ENCODE measurements at places on chromosomes 13 and 19.
A peak's percentile ranks its signal among the peaks of the same experiment; 100 is the strongest.

DNA sequence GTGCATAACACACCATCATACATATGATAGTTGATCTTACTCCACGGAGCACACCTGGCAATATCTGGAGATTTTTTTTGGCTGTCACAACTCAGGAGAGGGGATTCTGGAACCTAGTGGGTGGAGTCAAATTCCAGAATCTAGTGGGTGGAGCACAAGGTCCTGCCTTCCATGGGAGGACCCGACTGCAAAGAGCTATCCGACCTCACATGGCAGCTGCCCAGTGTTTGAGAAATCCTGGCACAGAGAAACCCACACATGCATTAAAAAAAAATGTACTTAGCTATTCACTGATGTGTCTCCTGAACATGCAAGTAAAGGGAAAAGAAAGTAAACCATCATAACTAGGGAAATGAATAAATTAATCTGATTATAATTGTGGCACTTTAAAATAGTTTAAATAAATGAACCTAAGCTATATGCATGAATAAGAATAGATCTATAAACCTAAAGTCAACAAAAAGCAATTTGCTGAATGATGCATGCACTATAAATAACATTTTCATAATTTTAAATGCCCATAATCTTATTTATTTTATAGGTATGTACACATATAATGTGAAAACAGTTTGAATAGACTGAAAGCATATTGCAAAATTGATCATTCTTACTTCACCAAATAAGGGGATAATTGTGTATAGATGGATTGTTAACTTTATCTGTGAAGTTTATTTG, 300.3 kb downstream of the MYO16 start:
- DNase-seq, result no peak

DNA sequence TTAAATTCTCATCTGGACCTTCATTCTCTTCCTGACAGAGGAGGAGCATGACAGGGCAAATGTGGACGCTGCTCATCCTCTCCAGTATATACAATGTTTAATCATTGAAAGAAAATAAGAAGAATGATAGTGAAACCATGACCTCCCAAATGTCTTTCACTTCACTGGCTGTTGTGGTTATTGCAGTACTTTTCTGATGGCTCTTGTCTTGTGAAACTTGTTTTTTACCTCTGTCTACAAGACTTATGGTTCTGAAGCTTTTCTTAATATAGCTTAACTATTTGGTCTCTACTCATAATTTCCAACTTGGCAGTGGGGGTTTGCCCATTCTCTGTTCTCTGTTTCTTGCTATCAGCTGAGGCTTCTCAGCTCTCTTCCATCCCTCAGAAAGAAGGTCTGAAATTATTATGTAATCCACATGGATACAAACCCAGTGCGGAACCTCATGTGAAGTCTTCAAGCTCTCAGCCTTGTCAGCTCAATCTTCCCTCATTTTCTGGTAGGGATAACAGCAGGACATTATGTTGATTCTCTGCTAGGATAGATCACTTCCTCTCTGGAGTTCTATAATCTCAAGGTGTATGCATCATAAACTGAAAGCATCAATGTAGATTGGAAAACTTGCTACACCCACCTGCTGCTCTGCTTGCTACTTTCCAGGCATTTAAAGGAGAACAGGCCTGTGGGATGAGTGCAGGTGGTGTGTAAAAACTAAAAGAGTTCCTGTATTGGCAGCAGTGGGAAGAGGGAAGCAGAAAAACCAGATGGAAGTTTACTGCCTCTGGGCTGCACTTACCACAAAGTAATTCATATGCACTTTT, 250.3 kb upstream of the HTR2A start:
- no peak for DNase-seq

GRCh38 chr13:77338961-77339401, 12.1 kb upstream of the MYCBP2 start:
- DNase-seq, result no peak

- DNase-seq, result no peak
Measured at GRCh38 chr13:100513171-100513570, 75.4 kb downstream of the GGACT start.

DNA sequence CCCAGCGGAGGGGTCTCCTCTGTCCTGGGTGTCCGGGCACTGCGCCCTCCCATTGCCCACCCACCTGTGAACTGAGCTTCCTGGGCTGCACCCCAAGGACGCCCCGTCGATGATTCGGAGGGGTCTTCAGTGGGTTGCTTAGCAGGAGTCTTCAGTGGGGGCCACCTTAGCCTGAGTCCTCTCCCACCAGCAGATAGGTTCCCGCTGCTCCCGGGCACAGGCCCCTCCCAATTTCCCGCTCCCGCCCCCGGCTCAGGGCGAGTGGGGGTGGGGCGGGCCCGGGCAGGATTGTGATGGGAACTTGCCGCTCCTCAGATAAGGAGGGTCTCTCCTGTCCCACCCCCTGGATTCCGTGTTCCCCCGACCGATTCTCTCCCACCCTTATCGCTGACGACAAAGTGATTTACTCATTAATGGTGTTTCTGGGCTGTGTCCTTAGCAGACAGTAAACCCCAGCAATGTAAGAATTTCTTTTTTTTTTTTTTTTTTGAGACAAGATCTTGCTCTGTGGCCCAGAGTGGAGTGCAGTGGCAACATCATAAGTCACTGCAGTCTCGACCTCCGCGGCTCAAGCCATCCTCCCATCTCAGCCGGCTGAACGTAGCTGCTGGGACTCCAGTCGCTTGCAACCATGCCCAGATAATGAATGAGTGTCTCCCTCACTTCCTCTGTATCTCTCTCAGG, 655 bp upstream of the S1PR5 start:
- no peak for DNase-seq

DNA sequence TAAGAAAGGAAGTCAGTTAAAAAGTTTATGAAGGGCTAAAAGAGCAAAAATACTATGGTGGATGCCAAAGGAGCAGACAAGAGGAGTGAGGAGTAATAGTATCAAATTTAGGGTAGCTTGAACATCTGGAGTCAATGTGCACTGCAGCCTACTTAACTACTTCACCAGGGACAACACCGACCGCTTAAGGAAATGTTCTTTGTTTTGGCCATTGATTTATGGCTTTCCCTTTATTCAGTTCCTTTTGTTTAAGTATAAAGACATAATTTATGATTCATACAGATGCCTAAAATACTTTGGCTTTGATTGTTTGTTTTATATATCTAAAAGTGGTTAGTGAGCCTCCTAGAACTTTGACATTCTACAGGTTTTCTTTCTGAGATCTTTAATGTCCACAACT, 276.3 kb upstream of the PRR20A start:
- no peak for DNase-seq

DNA sequence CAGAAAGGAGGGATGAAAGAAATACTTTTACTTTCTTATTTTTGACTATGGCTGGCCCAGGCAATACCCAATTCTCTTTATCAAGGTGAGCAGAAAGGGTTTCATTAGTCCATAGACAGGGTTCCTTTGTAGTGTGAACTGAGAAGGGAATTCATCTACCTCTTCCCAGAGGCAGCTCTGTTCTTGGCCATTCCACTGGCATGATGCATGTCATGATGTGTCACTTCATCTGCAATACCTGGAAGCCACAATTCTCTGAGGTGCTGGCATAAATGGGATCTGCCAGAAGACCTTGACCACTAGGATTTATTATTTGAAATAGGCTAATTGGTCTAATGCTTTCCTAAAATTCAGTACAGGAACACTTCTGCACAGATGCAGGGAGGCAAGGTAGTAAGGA, 542.8 kb downstream of the RFC3 start:
- no peak for DNase-seq

GRCh38 chr13:71589032-71589431, 278.0 kb downstream of the DACH1 start:
- no peak for DNase-seq

DNA sequence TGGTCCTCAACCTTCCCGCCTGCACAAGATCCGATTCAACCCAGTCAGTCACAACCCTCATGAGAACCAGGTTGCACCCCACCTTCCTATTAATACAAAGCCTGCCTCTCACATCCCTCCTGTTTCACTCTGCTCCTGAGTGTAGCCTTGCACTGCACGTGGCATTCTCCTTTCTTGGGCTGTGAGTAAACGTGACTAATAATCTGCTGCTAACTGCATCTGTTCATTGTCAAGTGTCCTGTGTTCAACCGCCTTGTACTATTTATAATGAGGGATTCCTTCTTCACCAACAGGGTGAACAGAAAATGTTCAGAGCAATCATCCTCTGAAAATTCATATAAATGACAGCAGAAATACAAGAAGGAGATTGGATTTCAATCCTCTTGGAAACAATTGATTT, 1608.2 kb downstream of the SLITRK5 start:
- no peak for DNase-seq

- no peak for DNase-seq
Measured at GRCh38 chr19:293436-294110, 2.4 kb upstream of the PLPP2 start.

- no peak for DNase-seq
Measured at GRCh38 chr19:50518091-50519005, 4.6 kb upstream of the ASPDH start.

- no peak for DNase-seq
Measured at GRCh38 chr13:43512221-43512620, 274.6 kb downstream of the ENOX1 start.

GRCh38 chr19:9309139-9309973, at the start of gene ZNF699:
Gene ZNF699 (minus strand): TSS chr19:9309838. CDS start chr19:9305119, 4,719 bp downstream.
- DNase-seq, result peak; percentile 97

GRCh38 chr13:112447761-112448603, 71.8 kb downstream of the SPACA7 start:
- no peak for DNase-seq

- no peak for DNase-seq
Measured at GRCh38 chr13:39811051-39811450, 155.6 kb downstream of the COG6 start.

GRCh38 chr19:570251-570686, 2.1 kb upstream of the BSG start:
- DNase-seq, result no peak

- DNase-seq, result no peak
Measured at GRCh38 chr19:34364830-34365462, at the start of gene GPI. Gene GPI (plus strand): TSS chr19:34365196. CDS start chr19:34365267, 71 bp downstream.

- no peak for DNase-seq
Measured at GRCh38 chr19:33444562-33445441, 71.3 kb downstream of the CEBPG start.

GRCh38 chr13:50690006-50690405, 153.5 kb downstream of the DLEU7 start:
- DNase-seq, result no peak

DNA sequence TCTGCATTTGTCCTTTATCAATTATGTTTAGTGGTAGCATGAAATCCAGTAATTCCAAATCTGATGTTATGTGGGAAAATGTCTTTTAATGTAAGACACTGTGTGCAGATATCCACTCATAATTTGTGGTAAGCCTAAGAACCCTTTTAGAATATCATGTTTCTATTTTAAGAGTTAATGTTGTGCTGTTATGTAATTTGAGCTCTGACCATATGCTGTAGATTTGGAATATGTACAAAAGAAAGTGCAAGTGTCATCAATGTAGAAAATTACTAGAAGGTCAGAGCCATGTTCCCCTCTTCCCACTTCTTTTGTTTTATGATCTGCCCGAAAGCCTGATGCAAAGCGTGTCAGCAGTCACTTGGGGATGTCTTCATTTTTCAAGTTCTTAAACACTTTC, 44.5 kb downstream of the SCEL start:
- peak; percentile 3 for DNase-seq

- DNase-seq, result no peak
Measured at GRCh38 chr19:30631033-30631370, 258.8 kb downstream of the ZNF536 start.

DNA sequence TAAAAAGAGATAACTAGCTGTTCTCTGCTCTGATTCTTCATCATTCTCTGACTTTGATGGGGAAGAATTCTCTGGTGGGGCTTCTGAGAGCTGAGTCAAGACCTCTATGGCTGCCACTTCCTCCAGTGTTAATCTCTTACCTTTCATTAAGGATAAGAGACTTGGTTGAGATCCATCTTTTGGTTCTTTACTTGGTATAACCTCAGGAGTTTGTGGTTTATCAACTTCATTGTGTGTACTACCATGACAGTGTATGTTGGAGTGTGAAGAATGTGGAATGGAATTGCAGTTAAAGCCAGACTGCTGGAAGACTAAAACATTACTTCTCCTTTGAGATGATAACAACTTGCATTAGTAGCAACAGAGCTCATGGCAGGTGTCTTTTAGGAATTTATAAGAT, 222.0 kb downstream of the SLITRK5 start:
- no peak for DNase-seq

GRCh38 chr13:35485424-35485823, 8.9 kb upstream of the MAB21L1 start:
- no peak for DNase-seq

GRCh38 chr13:97141564-97142005, 80.5 kb upstream of the MBNL2 start:
- DNase-seq, result peak; percentile 25

DNA sequence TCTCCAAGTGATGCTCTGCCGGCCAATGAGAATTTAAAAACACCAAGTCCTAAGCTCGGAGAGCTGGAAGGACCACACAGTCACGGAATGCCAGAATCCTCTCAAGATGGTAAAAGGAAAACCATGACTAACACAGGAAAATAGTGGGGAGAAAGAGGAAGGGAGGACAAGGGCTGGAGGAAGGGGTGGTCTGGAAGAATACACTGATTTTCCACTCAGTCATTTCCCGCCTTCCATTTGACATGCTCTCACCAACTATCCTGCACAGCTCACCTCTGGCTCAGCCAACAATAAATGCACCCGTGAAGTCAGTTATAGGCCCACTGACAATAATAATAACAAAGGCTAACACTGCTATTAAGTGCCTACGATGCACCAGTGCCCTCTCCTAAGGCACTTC, 31.5 kb downstream of the SLC7A1 start:
- DNase-seq, result no peak

DNA sequence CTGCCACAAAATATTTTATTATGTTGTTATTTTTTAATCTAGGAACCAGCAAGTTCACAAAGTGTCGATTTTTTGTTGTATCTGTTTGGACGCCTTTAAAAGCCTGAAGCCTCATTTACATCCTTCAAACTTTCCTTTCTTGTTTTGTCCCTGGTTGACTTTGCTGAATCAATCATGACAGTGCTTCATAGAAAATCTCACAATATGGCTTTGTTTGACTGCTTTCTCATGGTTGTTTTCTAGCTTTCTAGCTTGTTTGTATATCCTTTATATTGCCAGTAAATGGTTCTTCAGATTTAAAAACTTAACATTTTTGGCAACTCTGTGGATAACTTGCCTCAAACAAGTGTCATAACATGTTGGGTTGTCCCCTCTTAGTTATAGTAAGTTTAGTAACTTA, 84.1 kb upstream of the ATXN8OS start:
- DNase-seq, result no peak

- no peak for DNase-seq
Measured at GRCh38 chr19:5533257-5533656, 34.5 kb downstream of the TINCR start.

GRCh38 chr13:95480791-95481780, 71.4 kb upstream of the CLDN10 start:
- no peak for DNase-seq

- no peak for DNase-seq
Measured at GRCh38 chr19:43814663-43815352, 12.3 kb upstream of the ZNF283 start.

- no peak for DNase-seq
Measured at GRCh38 chr13:20400774-20401173, 124.9 kb downstream of the CRYL1 start.

- no peak for DNase-seq
Measured at GRCh38 chr13:24648983-24649687, 31.1 kb upstream of the ATP12A start.

GRCh38 chr13:37618554-37618953, 20.0 kb upstream of the POSTN start:
- DNase-seq, result no peak

GRCh38 chr13:80923907-80924306, 583.0 kb upstream of the SPRY2 start:
- DNase-seq, result no peak

Data from NCI-H2029 treated with DMSO at 0.1 percent for 48 hours (cell line).